Vagina (tissue), 2 donors: ENCODE measurements at places on chromosomes 6 and 20. TPM values are rescaled to one million over a fixed set of nuclear protein-coding genes. Genes with fewer than 3 reads are reported as not detected.

DNA sequence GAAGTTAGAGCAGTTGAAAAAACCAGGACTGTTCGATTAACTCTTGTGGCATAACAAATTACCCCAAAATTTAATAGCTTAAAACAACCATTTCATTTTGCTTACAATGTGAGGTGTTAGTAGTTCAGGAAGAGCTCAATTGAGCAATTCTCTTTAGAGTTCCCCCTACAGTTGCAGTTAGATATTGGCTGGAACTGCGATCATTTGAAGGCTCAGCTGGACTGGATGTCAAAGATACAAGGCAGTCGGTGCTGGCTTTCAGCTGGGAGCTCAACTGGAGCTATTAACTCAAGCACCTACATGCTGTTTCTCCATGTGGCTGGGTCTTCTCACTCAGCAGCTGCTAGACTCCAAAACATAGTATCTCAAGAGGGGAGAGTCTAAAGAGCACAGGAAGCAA is 96.0 kb upstream of the LOC128125822 start:
- no peak for DNase-seq

GRCh38 chr6:111414373-111414772 is 68.6 kb downstream of the REV3L start:
- DNase-seq = no peak

ENPP4 gene
- total RNA-seq = 4.4 TPM

NUP43 gene
- 25.0 TPM for total RNA-seq

DNA sequence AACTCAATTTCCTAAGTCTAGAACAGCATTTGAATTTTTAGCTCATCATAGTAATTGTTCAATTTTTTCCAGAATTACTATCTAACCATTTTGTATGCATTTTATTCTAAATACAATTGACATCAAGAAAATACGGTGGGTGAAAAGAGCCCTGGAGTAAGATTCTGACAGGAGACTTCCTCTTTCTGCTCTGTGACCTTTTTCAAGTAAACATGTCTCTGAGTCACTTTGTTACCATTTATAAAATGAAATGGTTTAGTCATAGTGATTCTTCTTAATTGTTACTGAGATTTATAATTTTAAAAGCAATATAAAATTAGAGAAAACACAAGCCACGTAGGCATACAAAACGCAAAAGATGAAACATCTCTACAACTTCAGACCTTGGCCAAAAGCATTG is 80.2 kb downstream of the PLCB1 start:
- no peak for DNase-seq

DNA sequence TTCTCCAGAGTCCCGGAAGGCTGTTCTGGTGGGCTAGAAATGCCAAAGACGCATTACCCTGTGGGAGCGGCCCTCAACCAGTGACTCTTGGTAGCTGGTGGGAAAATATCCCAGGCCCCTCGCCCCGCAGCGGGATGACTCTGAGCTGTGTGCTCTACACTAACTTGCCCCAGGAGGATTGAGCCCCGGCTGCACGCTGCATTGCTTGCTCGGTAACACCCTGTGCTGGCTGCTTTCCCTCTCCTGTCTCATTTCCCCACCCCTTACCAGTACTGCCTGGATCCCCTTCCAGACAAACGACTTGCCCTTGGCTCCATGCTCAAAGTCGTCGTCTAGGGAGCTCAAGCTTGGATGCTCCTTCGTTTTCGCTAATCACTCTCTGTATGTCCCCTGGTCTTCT is 411.8 kb upstream of the SULF2 start:
- DNase-seq = no peak

GRCh38 chr6:120966321-120966720 is 368.0 kb downstream of the TBC1D32 start:
- DNase-seq = no peak

DNA sequence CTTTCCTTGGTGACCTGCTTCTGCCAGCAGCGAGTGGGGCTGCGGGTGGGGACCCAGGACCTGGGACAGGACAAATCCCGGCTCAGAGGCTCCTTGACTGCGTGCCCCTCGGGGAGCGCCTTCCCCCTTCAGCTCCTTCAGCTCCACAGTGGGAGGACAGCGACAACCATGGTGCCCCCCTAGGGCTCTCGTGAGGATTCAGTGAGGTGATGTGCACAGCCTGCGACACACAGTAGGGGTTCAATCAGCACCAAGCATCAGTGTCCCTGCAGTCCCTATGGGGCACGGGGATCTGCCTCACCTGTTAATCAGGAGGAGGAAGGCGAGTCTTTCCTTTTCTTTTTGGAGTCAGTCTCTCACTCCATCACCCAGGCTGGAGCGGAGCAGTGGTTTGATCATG is 209.2 kb downstream of the PREX1 start:
- DNase-seq = no peak

MCCD1 gene
- total RNA-seq = not detected

DNA sequence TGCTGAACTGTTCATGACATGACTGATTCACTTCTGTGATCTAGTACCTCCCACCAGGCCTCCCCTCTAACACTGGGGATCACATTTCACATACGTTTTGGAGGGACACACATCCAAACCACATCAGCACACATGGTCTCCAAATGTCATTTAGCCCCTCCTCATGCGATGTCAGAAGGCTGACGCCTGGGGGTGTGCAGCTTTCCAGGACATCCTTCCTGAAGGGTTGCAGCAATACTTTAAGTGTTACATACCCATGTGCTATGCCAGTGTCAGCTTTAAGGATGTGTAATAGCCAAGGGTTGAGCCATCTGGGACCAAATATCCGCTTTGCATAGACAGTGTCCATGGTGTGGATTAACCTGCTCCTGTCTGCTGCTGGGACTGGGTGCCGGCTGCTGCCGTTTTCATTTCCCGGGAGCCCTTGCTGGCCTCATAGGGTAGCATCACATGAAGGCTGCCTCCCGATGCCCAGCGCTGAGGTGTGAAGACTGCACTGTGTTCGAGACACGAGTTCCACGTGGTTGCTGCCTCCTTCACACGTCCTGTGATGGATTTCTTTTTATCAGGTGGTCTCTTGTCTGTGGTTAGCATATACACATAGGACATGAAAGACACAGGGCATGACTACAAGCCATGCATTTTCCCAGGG is 219.0 kb downstream of the THBS2 start:
- DNase-seq = no peak

- DNase-seq = no peak
Observed at GRCh38 chr6:138560130-138560860, 61.0 kb upstream of the NHSL1 start.

GRCh38 chr6:158669145-158670035 is 19.5 kb downstream of the SYTL3 start:
- DNase-seq = no peak

DNA sequence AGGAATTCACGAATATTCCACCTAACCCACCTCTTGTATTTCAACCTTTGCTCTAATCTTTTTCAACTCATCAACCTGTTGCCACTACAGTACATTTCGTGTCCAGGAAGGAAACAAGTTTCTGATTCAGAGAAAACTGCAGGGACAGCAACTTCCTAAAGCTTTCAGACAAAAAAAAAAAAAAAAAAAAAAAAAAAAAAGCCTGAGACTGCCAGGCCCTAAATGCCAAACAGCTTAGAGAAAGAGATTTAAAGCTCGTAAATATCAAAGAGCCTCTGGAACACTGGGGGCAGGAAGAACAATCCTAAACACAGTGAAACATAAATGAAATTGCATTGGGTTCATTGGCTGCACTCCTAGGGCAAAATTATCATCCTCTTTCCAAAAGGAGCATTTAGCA is 411.2 kb upstream of the SPTLC3 start:
- no peak for DNase-seq

GRCh38 chr20:45842169-45842812 is 8.7 kb downstream of the SNX21 start:
- no peak for DNase-seq

SEL1L2 gene
- total RNA-seq = not detected

DNA sequence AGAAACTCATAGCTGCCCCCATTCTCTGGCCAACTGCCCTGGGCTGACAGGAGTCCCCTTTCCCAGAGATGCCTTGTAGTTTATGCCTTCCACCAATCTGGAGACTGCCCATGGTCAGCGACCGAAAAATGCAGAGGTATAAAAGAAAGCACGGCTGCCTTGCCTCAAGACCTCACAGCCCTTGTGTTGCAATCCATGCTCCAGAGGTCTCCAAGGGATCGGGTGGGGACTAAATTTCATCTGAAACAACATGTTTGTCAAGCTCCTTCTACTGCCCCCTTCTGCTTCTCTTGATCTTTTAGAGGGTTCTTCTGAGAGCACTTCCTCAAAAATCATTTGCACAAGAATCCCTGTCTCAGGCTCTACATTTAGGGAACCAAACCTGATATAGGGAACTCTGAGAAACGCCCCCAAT is 128.8 kb downstream of the PLCB1 start:
- DNase-seq = no peak

- no peak for DNase-seq
Observed at GRCh38 chr20:5923493-5923892, 26.8 kb downstream of the TRMT6 start.

VSX1 gene
- total RNA-seq = not detected

- peak; percentile 56 for DNase-seq
Observed at GRCh38 chr20:24617757-24618450, 148.5 kb downstream of the SYNDIG1 start.

DNA sequence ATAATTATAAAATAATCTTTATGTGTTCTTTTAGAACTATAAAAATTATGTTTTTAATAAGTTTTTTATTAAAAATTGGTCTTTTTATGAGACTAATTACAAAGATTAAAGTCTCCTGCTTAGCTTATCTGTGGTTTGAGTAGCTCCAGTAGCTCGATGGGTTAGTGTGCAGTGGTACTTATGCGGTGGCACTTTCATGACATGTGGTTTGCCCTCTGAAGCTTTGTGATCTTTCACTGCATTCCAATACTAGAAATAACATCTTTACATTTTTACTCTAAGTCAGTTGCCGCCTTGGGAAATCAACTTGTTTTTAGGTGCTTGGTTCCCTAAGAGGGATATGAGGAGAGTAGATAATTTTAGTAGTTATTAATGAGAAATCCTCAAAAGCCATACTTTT is 699.5 kb upstream of the FLRT3 start:
- no peak for DNase-seq

- no peak for DNase-seq
Observed at GRCh38 chr20:11917663-11918062, at the start of gene BTBD3. Gene BTBD3 (plus strand): TSS chr20:11917893. CDS start chr20:11918276, 383 bp downstream.

ID4 gene
- 27.7 TPM for total RNA-seq

DNA sequence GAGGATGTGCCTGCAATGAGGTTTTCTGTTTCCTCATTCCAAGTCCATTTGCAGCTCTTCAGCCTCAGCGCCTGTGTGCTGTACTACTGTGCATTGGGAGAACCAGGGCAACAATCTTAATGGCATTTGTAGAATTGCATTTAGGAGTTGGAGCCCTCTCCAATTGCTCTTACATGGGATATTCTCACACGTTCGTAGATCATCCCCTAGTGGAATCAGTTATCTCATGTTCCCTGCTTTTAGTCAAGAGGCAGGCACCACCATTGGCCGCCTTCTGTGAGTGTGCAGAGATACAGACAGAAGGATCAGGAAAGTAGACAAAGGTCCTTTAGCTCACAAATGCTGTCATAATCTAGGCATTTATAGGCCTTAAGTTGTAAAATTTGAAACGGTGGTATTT is 84.2 kb upstream of the RGS17 start:
- no peak for DNase-seq

- DNase-seq = no peak
Observed at GRCh38 chr6:94462231-94462630, 1042.9 kb upstream of the EPHA7 start.

DNA sequence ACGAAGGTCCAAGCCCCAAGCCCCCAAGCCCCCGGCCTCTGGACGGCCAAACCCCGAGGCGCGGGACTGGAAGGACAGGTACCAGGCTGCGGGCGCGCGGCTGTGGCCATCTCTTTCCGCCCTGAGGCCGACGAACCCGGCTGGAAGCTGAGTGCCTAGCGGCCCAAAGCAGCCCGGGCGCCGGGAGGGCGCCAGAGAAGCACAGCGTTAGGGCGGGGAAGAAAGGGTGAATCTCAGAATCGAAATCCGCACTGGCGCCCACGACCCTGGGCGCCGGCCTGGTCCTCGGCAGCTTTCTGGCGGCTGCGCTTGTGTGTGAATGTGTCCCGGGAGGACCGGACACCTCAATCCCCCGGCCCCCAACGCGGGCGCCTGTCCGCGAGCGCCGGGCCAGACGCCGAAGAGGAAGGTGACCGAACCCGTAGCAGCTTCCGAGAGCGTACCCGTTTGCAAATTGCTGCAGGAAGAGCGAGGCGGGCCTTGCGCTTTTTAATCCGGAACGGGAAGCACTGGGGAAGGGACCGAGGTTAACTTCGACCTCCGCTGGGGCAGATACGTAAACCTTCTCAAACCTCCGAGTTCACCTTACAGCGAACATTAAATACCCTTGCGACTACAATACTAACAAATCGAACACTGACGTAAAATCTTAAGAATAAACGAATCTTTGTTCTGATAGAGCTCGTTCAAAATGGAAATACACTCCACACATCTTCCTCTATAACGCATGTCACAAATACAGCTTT is 2.9 kb downstream of the NRN1 start:
- DNase-seq = peak; percentile 81

DNA sequence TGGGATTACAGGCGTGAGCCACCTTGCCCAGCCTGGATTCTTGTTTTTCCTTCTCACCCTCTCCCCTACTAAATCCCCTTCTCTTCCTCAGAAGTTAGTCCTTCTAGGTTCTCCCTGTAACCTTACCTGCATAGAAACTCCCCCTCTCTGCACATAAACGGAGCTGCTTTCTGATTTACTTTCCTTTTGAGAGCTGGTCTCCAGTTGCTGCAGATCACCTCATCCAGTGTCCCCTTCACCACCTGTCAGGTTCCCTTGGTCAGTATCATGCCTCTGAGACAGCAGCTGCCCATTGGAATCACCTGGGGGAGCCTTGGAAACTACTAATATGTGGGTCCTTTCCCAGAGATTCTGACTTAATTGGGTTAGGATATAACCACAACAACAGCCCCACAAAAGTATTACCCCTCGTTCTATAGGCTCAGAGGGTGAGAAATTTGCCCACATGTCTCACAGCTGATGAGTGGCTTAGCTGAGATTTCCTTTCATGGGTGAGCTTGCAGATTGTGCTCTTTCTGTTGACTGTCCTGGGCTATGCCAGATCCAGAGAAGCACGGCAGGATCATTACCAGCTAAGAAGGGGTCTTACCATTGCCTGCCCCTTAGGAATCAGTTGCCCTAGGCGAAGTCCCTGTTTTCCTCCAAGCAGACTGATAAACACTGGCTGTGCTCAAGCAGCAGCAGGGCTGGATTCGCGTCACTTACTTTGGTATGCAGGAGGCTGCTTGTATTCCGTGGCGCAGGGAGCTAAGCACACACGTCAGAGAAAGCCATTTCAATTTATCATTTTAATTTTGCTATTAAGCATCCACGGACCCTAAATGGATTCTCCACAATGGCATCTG is 51.3 kb downstream of the AKAP12 start:
- no peak for DNase-seq

GRCh38 chr6:125300992-125301434 is 754 bp downstream of the HDDC2 start:
- DNase-seq = no peak

- no peak for DNase-seq
Observed at GRCh38 chr6:130852844-130853554, 25.8 kb downstream of the SMLR1 start.

PBOV1 gene
- not detected for total RNA-seq

GRCh38 chr6:169647637-169648036 is 54.2 kb downstream of the WDR27 start:
- no peak for DNase-seq
